ENCODE measurements at places on chromosomes 6 and 20.

DNA sequence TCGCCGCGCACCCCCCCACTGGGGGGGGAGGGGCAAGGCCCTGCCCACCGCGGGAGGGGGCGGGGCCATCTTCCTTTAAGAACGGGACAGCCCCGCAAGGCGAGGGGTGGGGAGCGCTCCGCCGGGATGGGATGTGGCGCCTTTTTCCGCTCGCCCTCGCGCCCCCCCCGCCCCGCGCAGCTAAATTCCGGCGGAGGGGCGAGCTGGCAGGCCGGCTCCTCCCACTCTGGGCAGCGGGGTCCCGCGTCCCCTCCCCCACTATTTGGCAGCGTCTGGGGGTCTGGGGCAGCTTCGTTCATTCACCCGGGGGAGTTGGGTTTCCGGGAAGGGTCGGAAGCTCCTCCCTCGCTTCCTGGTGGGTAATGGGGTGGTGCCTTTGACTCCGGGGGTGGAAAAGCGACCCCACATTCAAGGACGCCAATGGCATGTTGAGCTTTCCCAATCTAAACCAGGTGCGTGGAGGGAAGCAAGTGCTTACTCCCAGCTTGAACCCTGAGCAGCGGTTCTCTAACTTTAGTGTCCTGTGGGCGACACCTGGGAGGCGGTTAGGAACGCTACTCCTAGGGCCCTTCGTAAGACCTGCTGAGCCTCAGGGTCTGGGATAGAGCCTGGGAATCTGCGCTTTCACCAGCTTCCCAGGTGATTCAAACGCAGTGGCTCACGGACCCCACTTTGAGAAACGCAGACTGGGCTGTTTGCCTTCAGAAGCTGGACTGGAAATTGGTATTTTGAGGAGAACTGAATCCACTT is 927 bp downstream of the ASXL1 start:
- DNase-seq, result peak; percentile 29

GRCh38 chr20:62557999-62558408 is 82.2 kb upstream of the GATA5 start:
- no peak for DNase-seq

DNA sequence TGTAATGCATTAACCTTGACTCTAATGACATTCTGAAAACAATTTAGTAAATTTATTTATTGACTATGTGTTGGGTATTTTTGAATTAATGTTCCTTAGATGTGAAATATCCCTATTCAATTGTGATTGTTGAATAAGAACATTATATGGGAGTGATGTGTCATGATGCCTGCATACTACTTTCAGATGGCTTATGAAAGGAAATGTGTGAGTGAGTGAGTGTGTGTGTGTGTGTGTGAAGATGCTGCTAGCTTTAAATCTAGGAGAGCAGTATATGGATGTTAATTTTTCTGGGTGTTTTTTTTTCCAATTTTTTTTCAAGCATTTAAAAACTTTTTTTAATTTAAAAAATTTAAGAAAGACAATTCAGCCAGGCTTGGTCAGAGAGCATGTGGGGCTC is 32.5 kb upstream of the NT5E start:
- DNase-seq, result no peak

- no peak for DNase-seq
Measured at GRCh38 chr6:137258170-137258569, 39.0 kb upstream of the IFNGR1 start.

DNA sequence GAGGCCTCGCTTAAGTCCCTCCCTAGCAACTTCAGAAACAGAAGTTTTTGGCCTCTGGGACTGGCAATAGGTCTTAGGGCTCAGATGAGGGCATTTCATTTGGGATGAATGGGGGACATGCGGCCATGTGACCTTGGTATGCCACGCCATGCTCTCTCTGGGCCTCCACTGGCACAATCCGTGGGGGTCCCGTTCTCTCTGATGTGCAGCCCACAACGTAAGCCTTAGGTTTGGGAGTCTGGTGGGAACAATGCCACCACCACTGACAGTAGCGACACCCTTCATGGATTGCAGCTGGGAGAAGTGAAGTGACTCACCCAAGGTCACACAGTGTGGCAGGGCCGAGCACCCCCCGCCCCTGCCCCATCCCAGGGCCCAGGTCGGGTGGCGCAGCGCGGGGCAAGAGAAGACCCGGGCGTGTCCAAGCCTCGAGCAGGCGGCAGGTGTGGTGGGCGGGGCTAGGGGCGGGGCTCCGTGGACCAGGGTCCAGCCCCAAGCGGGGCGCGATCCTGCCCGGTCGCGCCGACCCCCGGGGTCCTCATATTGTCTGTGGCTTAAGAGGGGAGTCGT is 864 bp upstream of the CEBPB start:
- DNase-seq, result no peak

- no peak for DNase-seq
Measured at GRCh38 chr20:41608606-41609005, 9.6 kb downstream of the CHD6 start.

DNA sequence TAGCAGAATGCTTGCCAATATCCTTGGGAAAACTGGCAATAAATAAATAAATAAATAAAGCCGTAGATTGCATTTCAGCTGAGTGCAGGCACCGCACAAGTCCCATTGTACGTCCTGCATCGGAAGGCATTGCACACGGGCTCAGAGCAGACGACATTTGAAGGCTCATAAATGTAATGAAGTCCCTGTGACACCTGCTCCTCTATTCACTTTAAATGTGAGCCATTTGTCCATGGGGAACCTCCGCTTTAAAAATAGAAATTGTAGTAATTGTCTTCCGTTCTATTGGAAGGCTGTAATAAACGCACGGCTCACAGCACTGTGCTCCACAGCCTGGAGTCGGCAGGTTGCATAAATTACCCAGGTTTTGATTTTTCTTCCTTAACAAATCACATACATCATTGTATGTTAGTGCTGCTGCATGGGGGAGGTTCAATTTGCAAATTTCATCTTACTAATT is 32.6 kb downstream of the MYT1 start:
- no peak for DNase-seq

- DNase-seq, result no peak
Measured at GRCh38 chr6:156336733-156337132, 440.4 kb upstream of the ARID1B start.

DNA sequence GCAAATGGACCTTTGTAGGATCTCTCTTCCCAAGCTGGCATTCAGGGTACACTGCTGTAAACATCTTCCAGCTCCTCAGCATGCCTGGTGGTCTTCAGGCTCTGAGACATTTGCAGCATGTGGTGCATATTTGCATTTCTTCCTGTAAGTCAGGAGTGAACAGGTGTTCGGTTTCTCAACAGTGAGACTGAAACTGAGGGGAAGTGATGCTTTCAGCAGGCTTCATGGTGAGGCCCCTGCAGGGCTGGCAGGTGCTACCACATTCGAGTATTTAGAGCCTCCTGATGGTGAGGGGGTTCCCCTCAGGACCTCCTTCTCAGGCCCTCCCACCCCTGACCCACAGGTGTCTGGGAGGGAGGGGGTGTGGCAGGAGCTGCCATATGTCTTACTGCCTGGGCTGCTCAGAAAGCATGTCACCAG is 15.1 kb downstream of the MYBL2 start:
- no peak for DNase-seq

DNA sequence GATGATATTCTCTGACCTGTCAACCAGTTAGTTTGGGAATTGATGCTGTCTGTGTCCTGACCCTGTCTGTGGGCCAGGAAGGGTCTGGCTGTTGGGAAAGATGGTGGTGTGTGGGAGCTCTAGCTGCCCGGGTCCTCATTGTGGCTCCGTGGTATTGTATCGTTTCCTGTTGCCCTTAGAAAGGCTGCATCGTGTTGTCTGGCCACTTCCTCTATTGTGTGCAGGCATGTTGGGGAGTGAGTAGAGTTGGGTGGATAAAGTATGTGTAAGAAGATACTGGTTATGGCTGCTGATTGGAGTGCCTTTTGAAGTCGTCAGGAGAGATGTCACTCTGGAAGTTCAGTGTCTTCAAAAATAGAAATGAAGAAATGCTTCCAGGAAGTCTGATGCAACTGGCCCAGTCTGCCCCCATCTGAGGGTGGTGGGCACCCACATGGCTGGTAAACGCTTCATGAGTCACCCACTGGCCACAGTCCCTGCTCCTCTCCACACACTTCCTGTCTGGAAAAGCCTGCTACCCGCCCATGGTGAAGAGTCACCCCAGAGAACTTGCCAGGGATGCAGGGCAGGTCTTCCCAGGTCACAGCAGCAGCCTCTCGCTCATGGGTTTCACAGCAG is 27.9 kb downstream of the PPARD start:
- no peak for DNase-seq

Measured in NCI-H1105 (cell line).